ENCODE measurements at places on chromosomes 12 and 14. TPM values are rescaled to one million over a fixed set of nuclear protein-coding genes. Genes with fewer than 3 reads are reported as not detected.

The HOXC13 gene
- not detected for total RNA-seq

The TAS2R10 gene
- total RNA-seq, result 0.54 TPM

GRCh38 chr14:69808919-69809808 is 12.1 kb upstream of the SLC10A1 start:
- DNase-seq, result no peak
- no peaks in the 10 kb centered on the region for H3K4me1 ChIP-seq
- no peaks in the 10 kb centered on the region for H3K36me3 ChIP-seq
- no peak overlapping the region for H3K4me3 ChIP-seq
- H3K27me3 ChIP-seq, result no peaks in the 10 kb centered on the region
- H3K27ac ChIP-seq, result no peak overlapping the region

GRCh38 chr14:64705381-64706118 is 1.3 kb downstream of the PLEKHG3 start:
- H3K36me3 ChIP-seq, result no peaks in the 10 kb centered on the region
- peaks cover 65% of the 10 kb centered on the region for H3K4me1 ChIP-seq
- DNase-seq, result peak; percentile 80
- peak overlapping the region; percentile 80 for H3K4me3 ChIP-seq
- H3K27me3 ChIP-seq, result no peaks in the 10 kb centered on the region

- H3K4me3 ChIP-seq, result no peak overlapping the region
- DNase-seq, result no peak
- no peak overlapping the region for H3K27ac ChIP-seq
- H3K27me3 ChIP-seq, result no peaks in the 10 kb centered on the region
- H3K36me3 ChIP-seq, result no peaks in the 10 kb centered on the region
Measured at GRCh38 chr12:19988459-19988873, 379.9 kb upstream of the PDE3A start.

GRCh38 chr12:131833896-131834641 is 5.9 kb downstream of the MMP17 start:
- no peak overlapping the region for H3K4me3 ChIP-seq
- no peak overlapping the region for H3K27ac ChIP-seq
- peaks cover 26% of the 10 kb centered on the region for H3K4me1 ChIP-seq
- peaks cover 13% of the 10 kb centered on the region for H3K27me3 ChIP-seq

DNA sequence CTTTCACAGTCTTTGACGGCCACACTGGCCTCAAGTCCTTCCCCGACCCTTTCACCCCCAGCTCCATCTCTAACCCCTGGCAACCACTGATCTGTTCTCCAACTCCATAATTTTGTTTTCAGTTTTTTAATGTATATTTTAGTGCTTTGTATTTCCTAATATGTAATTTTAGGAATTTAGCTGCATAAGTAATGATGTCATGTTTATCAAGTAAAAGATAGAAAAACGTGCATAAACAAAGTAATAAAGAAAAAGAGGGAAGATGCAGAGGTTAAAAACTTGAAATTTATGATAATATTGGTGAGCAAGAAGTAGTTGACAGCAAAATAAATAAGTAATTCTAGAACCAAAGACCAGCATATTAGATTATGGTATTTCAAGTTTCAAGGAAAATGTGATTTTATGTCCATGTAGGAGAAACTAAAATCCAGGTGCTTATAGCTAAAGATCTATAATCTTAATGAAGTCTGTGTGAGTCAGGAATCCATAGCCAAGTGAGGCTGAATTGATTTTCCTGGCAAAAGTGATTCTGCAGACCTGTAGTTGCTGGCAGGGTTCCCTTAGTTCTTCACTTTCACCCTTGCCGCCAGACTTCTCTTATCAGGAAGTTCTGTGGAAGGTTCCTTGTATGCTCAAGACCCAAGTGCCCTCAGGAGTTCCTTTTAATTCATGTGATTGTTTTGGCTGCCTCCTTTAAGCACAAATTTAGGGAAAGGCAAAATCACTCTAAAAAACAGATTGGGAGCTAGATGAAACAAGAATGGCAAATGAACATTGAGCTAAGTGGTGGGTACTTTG is 24.4 kb downstream of the FBXW8 start:
- no peak overlapping the region for H3K27ac ChIP-seq
- H3K36me3 ChIP-seq, result no peaks in the 10 kb centered on the region
- no peaks in the 10 kb centered on the region for H3K27me3 ChIP-seq

- no peaks in the 10 kb centered on the region for H3K36me3 ChIP-seq
- no peak overlapping the region for H3K4me3 ChIP-seq
- no peak for DNase-seq
Measured at GRCh38 chr14:89849931-89850330, 104.6 kb downstream of the EFCAB11 start.
